Sigmoid colon (tissue), 7 donors: ENCODE measurements at places on chromosomes 11 and 22.
A peak's percentile ranks its signal among the peaks of the same experiment; 100 is the strongest.

DNA sequence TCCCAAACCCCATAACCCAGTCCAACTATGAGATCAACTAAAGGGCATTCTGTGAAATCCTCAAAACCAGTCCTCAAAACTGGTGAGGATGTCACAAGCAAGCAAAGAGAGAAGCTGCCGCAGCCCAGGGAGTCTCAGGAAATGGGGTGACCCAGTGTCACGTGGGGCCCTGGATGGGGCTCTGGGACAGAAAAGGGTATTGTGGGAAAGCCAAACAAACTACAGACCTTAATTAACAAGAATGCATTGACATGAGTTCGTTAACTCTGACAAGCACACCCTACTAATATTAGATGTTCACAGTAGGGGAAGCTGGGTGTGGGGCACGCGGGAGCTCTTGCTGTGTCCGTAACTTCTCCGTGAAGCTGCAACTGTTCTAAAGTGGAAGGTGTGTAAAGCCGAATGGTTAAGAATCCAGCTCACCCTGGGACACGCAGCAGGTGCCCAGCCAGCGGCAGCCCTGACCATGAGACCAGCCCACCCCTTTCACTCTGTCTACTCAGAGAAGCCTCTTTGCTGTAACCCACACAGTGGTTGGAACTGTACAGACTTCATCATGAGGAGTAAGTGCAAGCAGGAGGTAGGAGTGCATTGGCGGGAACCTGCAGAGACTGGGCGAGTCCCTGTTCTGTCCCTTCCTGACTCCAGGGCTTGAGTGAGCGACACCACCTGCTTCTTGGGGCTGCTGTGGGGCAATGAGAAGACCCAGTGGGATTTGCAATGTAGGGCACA is 17.9 kb downstream of the LINC01488 start:
- peak; percentile 34 for DNase-seq

DNA sequence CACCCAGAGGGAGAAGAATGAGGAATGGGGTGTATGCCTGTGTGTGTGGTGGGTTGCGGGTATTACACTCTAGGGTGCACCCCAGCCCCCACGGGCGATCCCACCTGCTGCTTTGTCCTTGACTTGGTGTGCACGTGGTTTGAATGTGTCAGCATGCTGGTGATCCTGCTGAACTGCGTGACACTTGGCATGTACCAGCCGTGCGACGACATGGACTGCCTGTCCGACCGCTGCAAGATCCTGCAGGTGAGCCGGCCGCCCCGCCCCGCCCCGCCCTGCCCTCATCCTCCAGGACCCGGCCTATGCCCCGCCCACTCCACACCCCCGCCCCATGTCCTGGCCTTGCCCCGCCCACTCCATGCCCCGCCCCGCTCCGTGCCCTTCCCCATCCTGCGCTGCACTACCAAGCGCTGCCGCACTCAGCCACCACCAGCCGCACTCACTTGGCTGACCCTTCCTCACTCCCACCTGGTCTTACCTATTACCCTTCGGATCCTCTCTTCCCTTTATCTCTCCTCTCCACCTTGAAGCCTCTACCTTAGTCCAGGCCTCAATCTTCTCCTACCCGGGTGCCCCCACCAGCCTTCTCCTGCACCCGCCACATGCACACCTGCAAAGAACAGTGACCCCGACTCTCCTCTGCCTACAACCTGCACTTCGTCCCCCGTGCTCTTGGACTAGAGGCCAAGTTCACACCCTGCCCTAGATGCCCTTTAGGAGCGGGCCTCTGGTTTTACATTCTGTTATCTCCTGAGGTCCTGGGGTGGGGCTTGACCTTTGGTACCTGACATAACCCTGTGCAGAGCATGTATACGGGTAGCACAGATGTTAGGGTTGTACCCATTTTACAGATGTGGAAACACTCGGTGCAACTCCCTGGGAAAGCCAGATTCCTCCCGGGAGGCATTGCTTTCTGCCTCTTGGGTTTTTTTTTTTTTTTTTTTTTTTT is 27.7 kb downstream of the CACNA1I start:
- DNase-seq, result no peak

GRCh38 chr11:299081-299891 is at the start of gene IFITM5:
IFITM5 (minus strand) TSS chr11:299526; CDS start chr11:299490, 36 bp downstream.
- peak; percentile 64 for DNase-seq

DNA sequence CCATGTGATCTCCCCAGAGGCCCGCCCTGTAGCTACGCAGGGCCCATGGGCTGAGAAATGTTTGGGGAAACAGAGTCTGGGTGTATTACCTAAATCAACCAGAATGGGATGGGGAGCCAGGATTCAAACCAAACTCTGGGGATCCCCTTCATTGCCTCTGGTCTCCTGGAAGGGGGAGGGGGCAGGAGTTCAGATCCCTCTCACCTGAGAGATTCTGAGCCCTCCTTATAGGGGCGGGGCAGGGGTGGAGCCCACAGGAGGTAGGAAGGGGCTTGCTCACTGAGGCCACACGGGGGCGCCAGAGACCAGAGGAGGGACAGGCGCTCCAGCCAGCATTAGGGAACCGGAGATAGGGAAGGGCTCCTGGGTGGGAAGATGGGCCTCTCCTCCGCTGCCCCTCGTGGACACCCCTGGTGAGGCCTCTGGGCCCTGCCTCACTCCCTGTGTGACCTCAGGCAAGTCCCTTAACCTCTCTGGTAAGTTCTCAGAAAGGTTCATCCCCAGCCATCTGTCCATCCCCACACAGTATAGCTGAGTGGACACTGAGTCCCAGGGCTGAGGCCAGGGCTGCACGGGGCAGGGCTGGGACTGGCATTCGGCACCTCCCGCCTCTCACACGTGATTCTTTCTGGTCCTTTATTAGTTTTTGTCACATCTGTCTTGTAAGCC is 2.7 kb upstream of the CDC42BPG start:
- peak; percentile 96 for DNase-seq

DNA sequence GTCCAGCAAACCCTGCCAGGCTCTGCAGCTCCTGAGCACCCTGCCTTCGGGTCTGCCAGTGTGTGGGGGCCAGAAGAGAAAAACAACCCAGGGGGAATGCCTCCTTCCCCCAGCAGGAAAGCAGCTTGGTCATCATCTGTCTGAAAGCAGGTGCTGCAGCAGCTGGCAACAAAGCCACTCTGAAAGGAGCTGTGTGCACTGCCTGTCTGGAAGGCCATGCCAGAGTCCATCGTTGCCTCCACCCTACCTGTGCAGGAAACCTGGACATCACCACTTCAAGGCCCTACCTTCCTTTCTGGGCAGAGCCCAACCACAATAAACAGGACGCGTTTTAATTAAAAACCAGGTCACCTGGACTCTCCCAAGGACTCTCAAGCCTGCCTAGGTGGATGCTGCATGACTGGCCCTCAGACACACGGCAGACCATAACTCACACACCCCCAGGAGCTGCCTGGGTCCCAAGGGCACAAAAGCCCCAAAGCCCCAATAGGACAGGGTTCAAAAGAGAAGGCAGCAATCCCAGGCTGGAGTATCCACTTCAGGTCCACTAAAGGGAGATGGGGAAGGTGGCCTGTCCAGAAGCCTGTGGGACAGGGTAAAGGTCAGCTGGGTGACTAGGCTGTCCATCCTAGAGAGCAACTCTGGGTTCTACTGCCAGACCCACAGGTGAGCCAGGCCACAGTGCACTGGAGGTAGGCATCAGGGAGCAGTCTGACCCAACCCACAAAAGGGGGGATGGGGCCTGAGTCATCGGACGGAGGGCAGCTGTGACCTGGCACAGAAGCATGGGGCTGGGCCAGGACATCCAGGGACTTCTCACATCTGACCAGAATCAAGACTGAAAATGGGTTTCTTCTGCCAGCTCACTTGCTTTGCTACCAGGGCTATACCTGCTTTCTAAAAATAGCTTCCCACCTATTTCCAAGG is 6.1 kb downstream of the GNB1L start:
- peak; percentile 59 for DNase-seq
